ENCODE measurements at places on chromosomes 6 and 20. TPM values are rescaled to one million over a fixed set of nuclear protein-coding genes. Genes with fewer than 3 reads are reported as not detected.

GRCh38 chr20:25669826-25670422, 26.7 kb downstream of the ZNF337 start:
- no peak overlapping the region for H3K4me3 ChIP-seq
- peaks cover 17% of the 10 kb centered on the region for H3K36me3 ChIP-seq
- DNase-seq = no peak
- no peaks in the 10 kb centered on the region for H3K4me1 ChIP-seq
- H3K27me3 ChIP-seq = no peaks in the 10 kb centered on the region

- peaks cover 3% of the 10 kb centered on the region for H3K27me3 ChIP-seq
- DNase-seq = no peak
- peaks cover 26% of the 10 kb centered on the region for H3K4me1 ChIP-seq
- H3K4me3 ChIP-seq = no peak overlapping the region
Observed at GRCh38 chr6:33163540-33163939, 28.7 kb downstream of the COL11A2 start.

GRCh38 chr6:138550346-138550767, 51.1 kb upstream of the NHSL1 start:
- H3K27ac ChIP-seq = no peak overlapping the region
- H3K4me1 ChIP-seq = peaks cover 5% of the 10 kb centered on the region
- no peaks in the 10 kb centered on the region for H3K36me3 ChIP-seq

DNA sequence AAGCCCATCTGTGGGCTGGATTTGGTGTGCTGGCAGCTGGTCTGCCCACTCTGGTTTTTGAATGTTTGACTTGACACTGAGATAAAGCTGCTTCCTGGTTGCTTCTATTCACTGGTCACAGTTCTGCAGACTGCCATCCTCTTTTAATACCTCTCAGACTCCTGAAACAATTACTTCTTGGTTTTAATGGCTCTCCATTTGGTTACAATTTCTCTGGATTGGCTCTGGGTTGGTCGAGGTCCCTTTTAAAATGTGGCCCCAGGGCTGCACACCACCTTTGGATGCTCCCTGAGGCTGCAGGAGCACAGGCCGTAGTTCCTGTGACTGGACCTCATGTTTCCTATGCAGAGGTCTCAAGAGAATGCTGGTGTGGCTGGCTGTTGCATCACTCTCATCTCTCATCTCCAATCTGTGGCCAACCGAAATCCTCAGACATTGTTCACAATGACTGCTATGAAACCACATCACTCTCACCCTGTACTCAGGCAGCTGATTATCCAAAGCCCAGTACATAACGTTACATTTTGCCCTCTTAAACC, 98.5 kb downstream of the INSM1 start:
- H3K27ac ChIP-seq = no peak overlapping the region
- no peaks in the 10 kb centered on the region for H3K36me3 ChIP-seq
- peaks cover 30% of the 10 kb centered on the region for H3K27me3 ChIP-seq
- DNase-seq = no peak
- H3K4me3 ChIP-seq = no peak overlapping the region

DNA sequence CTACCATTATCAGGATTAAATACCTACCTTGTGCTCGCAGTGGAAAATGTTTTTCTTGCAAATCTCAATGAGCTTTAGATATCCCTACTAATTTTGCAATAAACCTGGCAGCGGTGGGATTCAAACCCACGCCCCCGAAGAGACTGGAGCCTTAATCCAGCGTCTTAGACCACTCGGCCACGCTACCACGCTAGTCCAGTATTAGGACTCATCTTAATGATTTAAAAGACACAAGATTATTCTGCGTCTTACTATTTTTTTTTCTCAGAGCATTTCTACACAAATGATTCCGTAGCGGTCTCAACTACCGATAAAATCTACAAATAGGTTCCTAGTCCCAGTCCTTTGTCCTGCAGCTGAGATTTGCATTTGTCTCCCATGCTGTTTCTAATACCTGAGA, 35.2 kb upstream of the ZSCAN23 start:
- H3K4me3 ChIP-seq = no peak overlapping the region
- no peaks in the 10 kb centered on the region for H3K36me3 ChIP-seq
- no peak for DNase-seq
- H3K27me3 ChIP-seq = peaks cover 64% of the 10 kb centered on the region

The TCF21 gene
- total RNA-seq = not detected

All from spinal cord (tissue), 10 donors.